A549 treated with CORT108297 at 1 μM for 4 hours (cell line): ENCODE measurements at places on chromosomes 1 and 21. TPM values are rescaled to one million over a fixed set of nuclear protein-coding genes. Genes with fewer than 3 reads are reported as not detected.

The SHISAL2A gene
- total RNA-seq: 0.12 to 0.31 TPM (median 0.21 TPM) in 3 of 5 replicates, not detected in the others

The SEC16B gene
- 0.62 to 1.2 TPM (median 0.94 TPM) in 5 replicates for total RNA-seq

The GRIK3 gene
- not detected in 5 replicates for total RNA-seq

The TEDDM1 gene
- not detected in 5 replicates for total RNA-seq

The LRRC47 gene
- 29.7 to 38.3 TPM (median 32.6 TPM) in 5 replicates for total RNA-seq

The ZSWIM5 gene
- total RNA-seq: 0.38 to 0.57 TPM (median 0.49 TPM) in 5 replicates

The CHI3L2 gene
- total RNA-seq: 0.20 to 0.51 TPM (median 0.36 TPM) in 5 replicates

The AMY2A gene
- total RNA-seq: not detected in 5 replicates

The C1QB gene
- not detected in 5 replicates for total RNA-seq

The GJC2 gene
- 0.20 to 0.64 TPM (median 0.49 TPM) in 5 replicates for total RNA-seq

The RBP7 gene
- total RNA-seq: 5.2 to 6.5 TPM (median 6.0 TPM) in 5 replicates

The S100A9 gene
- total RNA-seq: 0.36 to 1.1 TPM (median 0.50 TPM) in 5 replicates

The ZC3H12A gene
- total RNA-seq: 16.3 to 30.9 TPM (median 22.6 TPM) in 5 replicates

The FCRLA gene
- total RNA-seq: 0.06 to 0.10 TPM in 2 of 5 replicates, not detected in the others

The PLA2G2A gene
- not detected in 5 replicates for total RNA-seq

The TP53BP2 gene
- total RNA-seq: 20.0 to 26.6 TPM (median 22.9 TPM) in 5 replicates

The RPTN gene
- total RNA-seq: not detected in 5 replicates

The EFHD2 gene
- 164 to 259 TPM (median 242 TPM) in 5 replicates for total RNA-seq

The ELAVL4 gene
- not detected in 5 replicates for total RNA-seq

The TATDN3 gene
- 11.4 to 15.5 TPM (median 12.1 TPM) in 5 replicates for total RNA-seq

The C1orf87 gene
- not detected in 5 replicates for total RNA-seq

The UBE2J2 gene
- total RNA-seq: 38.8 to 48.3 TPM (median 46.8 TPM) in 5 replicates

The PADI4 gene
- total RNA-seq: not detected in 5 replicates
